ENCODE measurements at places on chromosomes 3 and 15. TPM values are rescaled to one million over a fixed set of nuclear protein-coding genes. Genes with fewer than 3 reads are reported as not detected.

CLEC3B gene
- 14.7 TPM for total RNA-seq

TCAIM gene
- total RNA-seq, result 27.2 TPM

HSPBAP1 gene
- 7.9 TPM for total RNA-seq

PARP3 gene
- total RNA-seq, result 34.0 TPM

DNA sequence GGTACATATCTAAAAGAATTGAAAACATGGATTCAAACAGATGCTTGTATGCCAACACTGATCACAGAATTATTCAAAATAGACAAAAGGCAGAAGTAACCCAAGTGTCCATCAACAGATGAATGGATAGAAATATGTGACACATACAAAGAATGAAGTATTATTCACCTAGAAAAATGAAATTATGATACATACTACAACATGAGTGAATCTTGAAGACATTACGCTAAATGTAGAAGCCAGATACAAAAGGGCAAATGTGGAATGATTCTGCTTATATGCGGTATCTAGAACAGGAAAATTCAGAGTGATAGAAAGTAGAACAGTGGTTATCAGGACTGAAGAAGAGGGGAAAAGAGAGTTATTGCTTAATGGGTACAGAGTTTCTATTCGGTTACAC lies 26.2 kb upstream of the SLC12A8 start:
- DNase-seq, result no peak

DNA sequence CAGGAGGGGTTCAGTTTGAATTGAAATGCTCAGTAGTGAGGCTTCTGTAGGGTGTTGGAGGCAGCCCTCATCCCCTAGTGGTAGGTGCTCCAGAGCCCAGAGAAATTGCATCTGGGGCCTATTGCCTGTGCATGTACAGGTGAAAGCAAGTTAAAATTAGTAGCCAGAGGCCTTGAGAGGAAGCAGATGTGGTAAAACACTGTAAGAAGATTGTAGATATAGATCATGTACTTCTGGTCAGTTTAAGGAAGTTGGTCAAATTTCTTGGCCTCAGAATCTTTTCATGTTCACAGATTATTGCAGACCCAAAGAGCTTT lies 34.6 kb downstream of the IGSF10 start:
- DNase-seq, result no peak

GRCh38 chr3:13764161-13764560 lies 115.7 kb downstream of the WNT7A start:
- DNase-seq, result no peak

DNA sequence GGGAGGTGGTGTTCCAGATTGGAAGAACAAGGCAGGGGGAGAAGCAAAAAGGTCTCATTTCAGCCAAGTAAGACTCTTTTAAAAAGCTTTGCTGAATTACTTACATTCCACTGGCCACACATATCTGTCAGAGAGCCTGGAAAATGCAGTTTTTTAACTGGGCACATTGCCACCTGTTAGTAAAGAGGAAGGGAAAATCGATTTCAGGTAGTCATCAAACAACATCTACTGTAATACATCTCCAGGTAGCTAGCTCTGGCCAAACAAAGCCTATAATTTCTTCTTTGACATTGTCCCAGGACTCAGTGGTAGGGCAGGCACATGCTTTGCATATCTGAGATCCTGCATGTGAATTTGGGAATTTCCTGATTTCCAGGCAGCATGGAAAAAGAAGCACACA lies 480.7 kb upstream of the SUCLG2 start:
- no peak for DNase-seq

DNA sequence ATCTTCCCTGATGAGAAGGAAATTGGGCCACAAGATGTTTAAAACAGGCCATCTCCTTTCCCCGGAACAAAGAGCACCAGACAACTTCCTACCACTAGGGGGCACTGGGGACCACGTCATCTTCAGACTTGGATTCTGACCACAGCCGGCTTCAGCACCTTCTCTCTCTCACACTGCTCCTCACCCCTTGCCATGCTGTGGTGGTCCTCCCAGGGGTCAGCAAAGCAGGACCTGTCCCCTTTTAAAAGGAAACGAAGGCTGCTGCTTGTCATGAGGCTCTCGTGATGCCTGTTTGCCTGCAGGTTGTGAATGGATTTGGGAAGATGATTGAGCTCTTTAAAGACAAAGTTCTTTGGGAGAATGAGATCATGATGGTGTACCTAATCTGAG lies 16.2 kb downstream of the RFT1 start:
- DNase-seq, result no peak

DNA sequence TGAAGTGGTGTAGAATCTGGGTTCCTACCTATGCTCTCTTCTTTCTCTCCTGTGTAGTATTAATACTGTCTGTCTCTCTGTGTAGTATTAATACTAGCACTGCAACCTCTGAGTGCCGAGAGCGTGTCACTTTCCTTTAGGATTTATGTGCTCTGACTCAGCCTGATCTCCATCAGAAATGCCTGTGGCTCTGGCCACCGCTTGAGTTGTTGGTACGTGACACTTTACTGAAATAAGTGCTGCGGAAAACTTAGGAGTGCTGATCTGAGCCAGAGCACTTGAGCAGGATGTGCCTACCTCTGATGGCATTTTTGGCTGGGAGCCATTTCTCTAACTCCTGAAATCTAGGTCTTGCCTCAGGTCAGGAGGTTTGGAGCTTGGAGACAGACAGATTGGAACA lies 807.4 kb downstream of the SQOR start:
- no peak for DNase-seq

- no peak for DNase-seq
These were observed 200.2 kb downstream of the RPLP1 start for GRCh38 chr15:69652751-69653305.

- DNase-seq, result no peak
These were observed 174.3 kb downstream of the XXYLT1 start for GRCh38 chr3:195096484-195097330.

Measured in mucosa of descending colon (tissue), 3 donors.